Activated CD4-positive, alpha-beta T cell treated with anti-CD3 and anti-CD28 coated beads for 36 hours (primary cell): ENCODE measurements at places on chromosomes 7 and 10.

- H3K27me3 ChIP-seq, result no peaks in the 10 kb centered on the region
- peaks cover 1% of the 10 kb centered on the region for H3K4me1 ChIP-seq
- H3K27ac ChIP-seq, result no peak overlapping the region
- H3K36me3 ChIP-seq, result no peaks in the 10 kb centered on the region
Measured at GRCh38 chr10:95480102-95480900, 80.9 kb downstream of the SORBS1 start.

GRCh38 chr7:1691601-1692514 is 21.8 kb downstream of the ELFN1 start:
- no peak overlapping the region for H3K27ac ChIP-seq
- H3K4me3 ChIP-seq, result no peak overlapping the region
- H3K36me3 ChIP-seq, result no peaks in the 10 kb centered on the region
- H3K4me1 ChIP-seq, result no peaks in the 10 kb centered on the region

GRCh38 chr7:133115596-133115995 is 33.7 kb upstream of the CHCHD3 start:
- H3K4me1 ChIP-seq, result no peaks in the 10 kb centered on the region
- DNase-seq, result no peak
- H3K27ac ChIP-seq, result no peak overlapping the region

GRCh38 chr7:81709836-81710235 is 60.0 kb downstream of the HGF start:
- H3K4me3 ChIP-seq, result no peak overlapping the region
- H3K36me3 ChIP-seq, result no peaks in the 10 kb centered on the region
- no peak overlapping the region for H3K27ac ChIP-seq
- no peak for DNase-seq
- no peaks in the 10 kb centered on the region for H3K27me3 ChIP-seq
- H3K4me1 ChIP-seq, result no peaks in the 10 kb centered on the region

DNA sequence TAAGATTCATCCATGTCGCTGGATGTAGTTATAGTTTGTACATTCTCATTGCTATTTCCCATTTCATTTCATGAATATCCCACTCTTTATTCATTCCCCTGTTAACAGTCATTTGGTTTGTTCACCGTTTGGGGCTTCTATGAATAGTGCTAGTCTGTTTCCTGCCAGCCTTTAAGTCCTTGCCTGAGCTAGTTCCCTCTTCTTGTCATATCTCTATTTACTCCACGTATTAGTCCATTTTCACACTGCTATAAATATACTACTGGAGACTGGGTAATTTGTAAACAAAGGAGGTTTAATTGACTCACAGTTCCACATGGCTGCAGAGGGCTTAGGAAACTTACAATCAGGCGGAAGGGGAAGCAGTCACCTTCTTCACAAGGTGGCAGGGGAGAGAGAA is 56.2 kb downstream of the PLCE1 start:
- no peak overlapping the region for H3K4me3 ChIP-seq
- DNase-seq, result no peak
- H3K27me3 ChIP-seq, result peaks cover 8% of the 10 kb centered on the region
- no peak overlapping the region for H3K27ac ChIP-seq

DNA sequence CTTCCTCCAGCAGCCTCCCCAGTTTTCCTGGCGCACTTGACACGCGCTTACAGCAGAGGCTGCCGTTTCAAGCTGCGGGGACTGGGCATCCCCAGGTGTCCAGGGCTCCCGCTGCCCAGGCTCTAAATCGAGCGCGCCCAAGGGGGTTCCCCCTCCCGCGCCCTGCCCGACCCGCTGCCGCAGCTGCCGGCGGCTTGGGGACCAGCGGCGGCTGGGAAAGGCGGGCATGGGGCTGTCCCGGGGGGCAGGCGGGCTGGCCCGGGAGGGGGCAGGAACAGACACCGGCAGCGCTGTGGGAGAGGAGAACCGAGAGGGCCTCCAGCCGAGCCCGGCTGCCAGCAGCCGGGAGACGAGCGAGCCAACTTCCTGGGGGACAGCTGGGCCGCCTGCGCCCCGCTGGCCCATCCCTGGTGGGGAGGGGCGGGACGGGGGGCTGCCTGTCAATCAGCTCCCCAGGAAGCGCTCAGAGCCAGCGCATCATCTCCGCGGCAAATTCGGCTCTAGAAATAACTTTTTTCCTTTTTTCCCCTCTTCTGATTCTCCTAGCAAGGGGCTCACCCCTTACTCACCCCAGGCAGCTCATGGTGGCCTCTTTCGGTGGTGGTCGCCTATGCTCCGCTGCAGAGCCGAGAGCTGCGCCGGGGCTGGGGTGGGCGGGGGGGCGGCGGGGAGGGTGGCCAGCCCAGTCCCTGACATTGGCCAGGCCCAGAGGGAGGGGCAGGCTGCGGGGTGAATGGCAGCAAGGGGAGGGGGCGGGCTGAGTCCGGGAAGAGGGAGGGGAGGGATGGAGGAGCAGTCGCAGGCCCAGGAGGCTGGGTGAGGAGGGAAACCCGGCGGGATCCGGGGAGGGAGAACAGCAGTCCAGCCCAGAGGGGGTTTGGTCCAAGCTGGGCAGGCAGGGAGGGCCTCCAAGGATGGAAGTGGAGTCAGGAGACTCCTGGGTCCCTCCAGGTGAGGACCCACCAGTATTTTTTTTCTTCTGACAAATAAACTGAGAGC is 14.7 kb downstream of the GRID2IP start:
- H3K4me1 ChIP-seq, result peaks cover 7% of the 10 kb centered on the region
- no peaks in the 10 kb centered on the region for H3K36me3 ChIP-seq
- H3K4me3 ChIP-seq, result no peak overlapping the region
- DNase-seq, result peak; percentile 39

- DNase-seq, result no peak
- H3K27me3 ChIP-seq, result no peaks in the 10 kb centered on the region
- H3K4me3 ChIP-seq, result no peak overlapping the region
- no peaks in the 10 kb centered on the region for H3K4me1 ChIP-seq
Measured at GRCh38 chr10:5583525-5584175, 58.9 kb downstream of the CALML3 start.

DNA sequence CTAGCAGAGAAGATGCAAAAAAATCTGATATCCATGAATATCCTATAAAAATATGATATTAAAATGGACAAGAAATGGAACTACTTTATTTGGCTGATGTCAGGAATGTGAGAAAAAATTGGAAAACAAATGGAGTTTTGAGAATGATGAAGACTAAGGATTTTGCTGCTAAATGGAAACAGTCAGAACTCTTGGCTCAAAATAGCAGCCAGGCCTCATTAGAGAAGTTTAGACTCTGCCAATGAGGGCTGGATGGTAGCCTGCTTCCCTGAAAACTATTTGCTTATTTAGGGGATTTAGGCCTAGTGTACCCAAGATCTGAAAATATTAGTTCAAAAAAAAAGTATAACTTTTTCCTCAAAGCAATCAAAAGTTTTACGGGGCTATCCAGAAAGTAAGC is 458.5 kb downstream of the TFEC start:
- no peak for DNase-seq
- no peaks in the 10 kb centered on the region for H3K27me3 ChIP-seq
- H3K27ac ChIP-seq, result no peak overlapping the region
- no peak overlapping the region for H3K4me3 ChIP-seq
- H3K36me3 ChIP-seq, result no peaks in the 10 kb centered on the region

DNA sequence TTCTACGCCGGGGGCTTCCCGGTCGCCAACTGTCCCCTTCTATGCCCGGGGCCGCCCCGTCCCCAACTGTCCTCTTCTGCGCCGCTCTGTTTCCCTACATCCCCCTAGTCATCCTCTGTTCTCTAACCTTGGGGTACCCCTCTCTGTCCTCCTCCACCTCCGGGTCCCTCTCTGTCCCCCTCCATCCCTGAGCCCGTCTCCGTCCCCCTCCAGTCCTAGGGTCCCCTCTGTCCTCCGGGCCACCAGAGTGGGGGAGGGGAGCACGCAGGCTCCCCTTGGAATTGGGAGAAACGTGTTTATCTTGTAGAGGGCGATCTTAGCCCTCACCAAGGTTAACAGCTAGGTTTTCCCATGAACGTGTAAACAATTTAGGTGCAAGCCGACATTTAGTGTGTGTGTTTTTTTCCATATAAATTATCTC is 852 bp upstream of the KLF6 start:
- no peak for DNase-seq
- peaks cover 26% of the 10 kb centered on the region for H3K4me1 ChIP-seq
- no peaks in the 10 kb centered on the region for H3K27me3 ChIP-seq
- H3K36me3 ChIP-seq, result peaks cover 41% of the 10 kb centered on the region
- peak overlapping the region; percentile 82 for H3K4me3 ChIP-seq

DNA sequence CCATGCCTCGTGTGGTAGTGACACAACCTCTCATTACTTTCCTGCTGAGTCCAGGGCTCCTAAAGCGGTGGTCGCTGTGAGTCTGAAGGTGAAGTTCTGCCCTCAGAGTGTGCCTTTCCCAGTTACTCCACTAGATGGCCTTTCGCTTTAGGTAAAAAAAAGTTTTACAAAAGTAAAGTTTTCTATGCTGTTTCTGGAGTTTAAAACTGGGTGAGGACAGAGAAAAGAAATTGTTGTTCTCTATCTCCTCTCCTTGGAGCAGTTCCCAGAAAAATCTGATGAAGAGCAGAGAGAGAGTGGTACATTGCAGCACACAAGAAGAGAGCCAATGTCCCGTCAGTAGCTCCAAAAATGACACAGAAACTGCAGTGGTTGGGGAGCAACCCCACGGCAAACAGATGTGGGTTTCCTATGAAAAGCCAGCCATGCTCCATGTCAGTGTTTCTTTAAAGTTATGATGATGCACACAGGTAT is 257.1 kb downstream of the GLI3 start:
- H3K4me3 ChIP-seq, result no peak overlapping the region
- peak; percentile 26 for DNase-seq
- no peaks in the 10 kb centered on the region for H3K36me3 ChIP-seq
- no peak overlapping the region for H3K27ac ChIP-seq

GRCh38 chr7:140441519-140441918 is 37.7 kb downstream of the RAB19 start:
- peaks cover 10% of the 10 kb centered on the region for H3K4me1 ChIP-seq
- no peaks in the 10 kb centered on the region for H3K27me3 ChIP-seq
- no peak for DNase-seq
- H3K4me3 ChIP-seq, result no peak overlapping the region
- no peak overlapping the region for H3K27ac ChIP-seq

- no peak for DNase-seq
- no peak overlapping the region for H3K27ac ChIP-seq
- no peaks in the 10 kb centered on the region for H3K27me3 ChIP-seq
- H3K36me3 ChIP-seq, result no peaks in the 10 kb centered on the region
Measured at GRCh38 chr10:13978533-13979115, 352.1 kb downstream of the FRMD4A start.

- H3K27me3 ChIP-seq, result no peaks in the 10 kb centered on the region
- H3K27ac ChIP-seq, result no peak overlapping the region
- DNase-seq, result no peak
- H3K4me1 ChIP-seq, result peaks cover under 1% of the 10 kb centered on the region
Measured at GRCh38 chr10:818010-818409, 113.5 kb downstream of the LARP4B start.

- H3K4me3 ChIP-seq, result no peak overlapping the region
- no peaks in the 10 kb centered on the region for H3K36me3 ChIP-seq
- no peak for DNase-seq
- no peak overlapping the region for H3K27ac ChIP-seq
- H3K27me3 ChIP-seq, result no peaks in the 10 kb centered on the region
Measured at GRCh38 chr7:39016609-39017008, 38.9 kb downstream of the POU6F2 start.

DNA sequence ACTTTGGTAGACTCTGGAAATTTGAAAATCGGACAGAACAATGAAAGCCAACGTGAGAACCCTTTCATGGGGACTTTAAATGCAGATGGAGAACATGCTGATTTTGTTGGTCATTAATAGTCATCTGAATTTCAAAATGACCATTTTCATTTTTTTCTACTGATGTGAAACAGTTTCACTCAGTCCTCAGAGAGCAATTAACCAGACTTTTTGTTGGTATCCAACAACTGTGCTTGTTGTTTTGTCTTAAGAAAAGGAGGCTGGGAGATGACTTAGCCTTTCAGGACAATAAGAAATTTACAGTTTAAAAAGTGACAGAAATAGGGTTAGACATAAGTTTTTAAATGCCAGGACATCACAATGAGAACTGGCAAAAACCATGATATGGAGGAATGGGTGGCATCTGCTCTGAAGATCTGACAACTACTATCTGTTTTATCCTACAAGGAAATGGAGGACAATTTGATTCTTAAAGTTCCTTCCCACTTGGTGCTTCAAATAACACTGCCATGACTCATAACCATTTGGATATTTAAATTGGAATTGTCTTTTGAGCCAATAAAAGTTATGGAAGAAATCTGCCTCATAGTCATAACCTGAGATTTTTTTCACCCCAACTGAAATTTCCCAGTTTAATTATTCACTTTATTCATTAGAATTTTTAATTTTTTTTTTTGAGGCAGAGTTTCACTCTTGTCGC is 87.2 kb upstream of the HPS1 start:
- DNase-seq, result no peak
- no peaks in the 10 kb centered on the region for H3K4me1 ChIP-seq
- H3K27ac ChIP-seq, result no peak overlapping the region
- H3K4me3 ChIP-seq, result no peak overlapping the region

DNA sequence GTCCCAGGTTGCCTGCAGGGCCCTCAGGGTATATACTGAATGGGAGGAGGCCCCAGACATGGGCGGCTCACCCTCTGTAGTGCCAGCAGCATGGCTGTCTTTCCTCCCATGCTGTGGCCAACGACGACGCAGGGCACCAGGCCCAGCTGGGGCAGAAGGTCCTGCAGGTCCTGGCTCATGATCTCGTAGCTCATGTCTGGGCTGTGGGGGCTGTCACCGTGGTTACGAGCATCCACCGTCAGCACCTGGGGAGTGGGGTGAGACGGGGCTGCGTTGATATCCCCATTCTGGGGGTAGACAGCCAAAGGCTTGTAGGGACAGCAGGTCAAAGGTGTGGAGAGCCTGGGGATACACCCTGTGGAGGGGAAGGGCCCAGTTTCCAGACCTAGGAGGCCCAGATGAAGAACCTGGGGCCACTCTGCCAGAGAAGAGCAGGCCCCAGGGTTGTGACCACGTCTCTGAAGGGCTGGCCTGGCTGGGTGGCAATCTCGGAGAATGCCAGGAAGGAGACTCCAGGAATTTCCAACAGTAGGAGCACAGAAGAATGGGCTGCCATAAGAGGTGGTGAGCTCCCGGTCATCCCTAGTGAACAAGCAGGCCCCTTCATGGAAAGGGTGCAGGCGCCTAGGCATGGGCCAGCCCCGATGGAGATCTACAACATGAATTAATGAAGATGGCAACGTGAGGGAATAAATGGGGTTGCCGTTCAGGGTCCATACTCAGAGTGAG is 947 bp downstream of the ABHD11 start:
- peaks cover 19% of the 10 kb centered on the region for H3K4me1 ChIP-seq
- H3K4me3 ChIP-seq, result peak overlapping the region; percentile 91
- H3K27me3 ChIP-seq, result no peaks in the 10 kb centered on the region
- H3K36me3 ChIP-seq, result peaks cover 6% of the 10 kb centered on the region
- no peak for DNase-seq
- H3K27ac ChIP-seq, result peak overlapping the region; percentile 93

GRCh38 chr7:23450518-23450917 is 19.8 kb downstream of the IGF2BP3 start:
- no peaks in the 10 kb centered on the region for H3K4me1 ChIP-seq
- H3K36me3 ChIP-seq, result no peaks in the 10 kb centered on the region
- H3K27me3 ChIP-seq, result peaks cover 25% of the 10 kb centered on the region
- no peak overlapping the region for H3K27ac ChIP-seq
- DNase-seq, result peak; percentile 21
- no peak overlapping the region for H3K4me3 ChIP-seq

GRCh38 chr7:155454183-155455112 is 3.5 kb upstream of the EN2 start:
- no peak overlapping the region for H3K27ac ChIP-seq
- no peaks in the 10 kb centered on the region for H3K36me3 ChIP-seq
- H3K4me1 ChIP-seq, result peaks cover 17% of the 10 kb centered on the region
- no peak overlapping the region for H3K4me3 ChIP-seq

GRCh38 chr7:138204982-138205298 is 128.7 kb downstream of the AKR1D1 start:
- H3K27me3 ChIP-seq, result peaks cover 3% of the 10 kb centered on the region
- no peak for DNase-seq
- no peak overlapping the region for H3K4me3 ChIP-seq
- no peaks in the 10 kb centered on the region for H3K4me1 ChIP-seq
- no peaks in the 10 kb centered on the region for H3K36me3 ChIP-seq
- no peak overlapping the region for H3K27ac ChIP-seq
